CD4-positive, alpha-beta T cell treated with Interferon alpha-2 for 1 hour (primary cell): ENCODE measurements at places on chromosomes 7 and 10.

DNA sequence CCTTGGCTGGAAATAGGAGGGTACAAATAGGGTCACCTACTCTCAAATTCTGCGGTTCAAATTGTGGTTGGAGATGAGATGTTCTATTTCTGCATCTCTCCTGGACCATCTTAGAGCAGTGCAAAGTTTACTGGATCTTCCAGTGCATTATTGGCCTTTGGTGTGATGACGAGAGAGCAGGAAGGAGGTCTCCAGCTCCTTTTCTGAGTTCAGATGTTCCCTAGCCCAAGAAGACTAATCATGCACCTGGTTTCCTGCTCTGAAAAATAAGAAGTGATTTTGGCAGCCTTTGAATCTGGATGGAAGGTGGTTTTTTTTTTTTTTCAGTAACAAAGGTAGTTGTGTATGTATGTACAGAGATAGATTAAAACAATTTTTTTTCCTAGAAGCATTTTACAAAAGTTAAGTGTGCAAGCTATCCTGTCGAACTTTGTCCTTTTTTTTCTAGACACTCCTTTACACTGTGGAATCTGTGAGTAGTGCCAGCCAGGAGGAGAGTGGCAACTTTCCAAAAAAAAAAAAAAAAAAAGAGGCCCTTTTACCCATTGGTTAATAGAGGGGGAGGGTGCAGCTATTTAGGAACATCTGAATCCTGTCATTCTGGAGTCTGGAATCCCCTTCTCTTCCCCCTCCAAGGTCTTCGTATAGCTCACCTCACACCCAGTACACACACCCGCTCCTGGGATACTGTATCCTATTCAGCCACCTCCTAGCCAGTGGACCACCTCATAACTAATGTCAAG lies 26.3 kb downstream of the PAPSS2 start:
- DNase-seq = no peak

DNA sequence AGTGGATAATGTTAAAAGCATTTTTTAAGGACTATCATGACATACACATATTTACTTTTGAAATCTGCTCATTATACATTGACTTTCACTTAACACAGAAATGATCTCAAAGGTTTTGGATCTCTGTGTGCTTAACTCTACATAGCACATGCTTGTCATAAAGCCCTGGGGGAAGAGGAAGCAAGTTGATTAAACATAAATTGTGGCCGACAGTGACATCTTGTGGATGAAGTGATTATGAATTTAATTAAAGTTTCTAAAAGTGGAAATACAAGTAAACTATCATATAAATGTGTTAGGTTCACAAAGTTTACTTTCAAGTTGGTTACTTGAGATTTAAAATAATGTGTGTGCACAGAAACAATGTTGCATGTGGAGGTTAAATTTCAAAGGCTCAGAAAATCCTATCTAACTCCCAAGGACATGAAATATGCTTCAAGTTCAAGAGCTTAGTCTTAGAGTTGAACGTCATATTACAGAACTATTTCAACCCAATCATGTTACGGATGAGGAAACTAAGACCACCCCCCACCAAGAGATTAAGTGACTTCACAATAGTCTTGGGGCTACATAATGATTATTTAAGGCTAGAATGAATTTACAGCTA lies 1247.8 kb downstream of the GATA3 start:
- DNase-seq = peak; percentile 60

DNA sequence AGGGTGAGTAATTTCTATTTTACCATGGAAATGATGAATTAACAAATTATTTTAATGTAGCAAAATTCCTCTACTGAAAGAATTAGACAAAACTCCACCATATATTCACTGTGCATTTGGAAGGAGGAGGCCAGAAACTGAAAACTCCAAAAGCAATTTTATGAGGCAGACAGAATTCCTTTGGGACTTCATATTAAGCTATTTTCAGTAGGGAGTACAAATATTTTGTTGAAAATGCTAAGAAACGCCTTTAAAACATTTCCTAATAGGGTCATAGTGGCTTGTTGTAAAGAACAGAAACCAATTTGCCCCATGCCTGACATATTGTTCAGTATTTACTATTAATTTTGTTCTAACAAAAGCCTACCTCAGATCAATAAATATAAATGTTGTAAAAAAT lies 117.8 kb downstream of the TES start:
- no peak for DNase-seq

DNA sequence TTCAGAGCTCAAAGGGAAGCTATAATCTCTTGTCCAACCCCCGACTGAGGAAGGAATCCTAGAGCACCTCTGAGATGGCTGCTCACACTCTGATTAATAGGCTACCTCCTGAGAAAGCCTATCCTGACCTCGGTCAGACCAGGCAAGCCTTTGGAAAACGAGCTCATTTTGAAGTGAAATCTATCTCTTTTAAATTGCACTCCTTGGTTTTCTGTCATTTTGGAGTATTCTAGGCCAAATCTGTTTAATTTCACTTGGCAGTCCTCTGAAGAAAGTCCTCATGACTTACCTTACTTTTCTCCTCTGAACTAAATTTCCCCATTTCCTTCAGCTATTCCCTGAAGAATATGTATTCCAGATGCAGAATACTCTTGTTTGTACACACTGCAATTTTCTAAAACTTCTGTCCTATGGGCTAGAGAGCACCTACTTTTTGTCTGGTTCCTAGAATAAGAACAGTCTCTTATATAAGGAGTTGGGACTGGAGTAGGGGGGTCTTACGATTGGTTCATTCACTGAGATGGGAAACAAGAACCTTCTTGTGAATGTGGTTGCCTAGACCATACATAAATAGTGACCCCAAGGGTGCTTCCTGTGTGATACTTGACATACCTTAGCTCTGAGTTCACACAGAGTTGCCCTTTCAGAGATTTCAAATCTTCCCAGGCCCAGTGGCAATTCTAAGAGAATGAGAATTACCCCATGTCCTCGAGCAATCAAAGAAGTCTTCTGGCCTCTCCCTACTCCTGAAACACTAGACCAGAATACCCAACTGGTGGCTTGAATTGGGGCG lies 31.9 kb upstream of the HPS1 start:
- no peak for DNase-seq

- DNase-seq = no peak
These were observed 40.7 kb upstream of the GJD4 start for GRCh38 chr10:35564341-35564968.

DNA sequence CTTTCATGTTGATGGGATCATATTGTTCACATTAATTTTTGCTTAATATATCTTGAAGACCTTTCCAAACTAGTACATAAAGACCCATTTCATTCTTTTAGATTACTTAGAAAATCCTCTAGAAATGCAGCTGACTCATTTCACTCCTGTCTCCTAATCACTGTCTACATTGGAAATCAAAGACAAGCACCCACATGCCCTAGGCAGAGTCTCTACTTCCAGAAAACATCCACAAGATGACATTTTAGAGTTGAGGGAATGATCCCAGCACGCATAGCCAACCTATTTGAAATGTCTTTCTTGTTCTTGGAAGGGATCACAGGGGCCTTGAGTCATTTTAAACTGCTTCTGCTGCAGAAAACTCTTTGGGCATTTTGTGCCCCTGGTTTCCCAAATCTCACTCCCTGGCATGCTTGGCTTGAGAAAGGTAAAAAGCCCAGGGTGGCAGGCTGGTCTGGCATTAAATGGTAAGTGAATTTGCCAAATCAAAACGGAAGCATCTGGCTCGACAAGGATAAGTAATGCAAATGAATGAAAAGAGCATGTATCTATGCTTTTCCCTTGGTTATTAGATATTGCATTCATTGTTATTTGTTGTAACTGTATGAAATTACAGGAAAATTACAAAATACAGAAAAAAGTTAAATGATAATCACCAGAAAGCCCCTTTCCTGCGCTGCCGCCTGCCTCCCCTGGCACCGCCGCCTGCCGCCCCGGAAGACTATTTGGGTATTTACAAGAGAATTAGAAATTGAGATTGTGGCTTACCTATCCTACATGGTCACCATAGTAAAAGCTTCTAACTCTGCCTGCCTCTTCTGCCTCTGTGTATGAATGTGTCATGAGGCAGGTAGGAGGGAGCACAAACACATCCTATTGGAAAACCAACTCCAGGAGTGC lies 225.3 kb downstream of the PTEN start:
- DNase-seq = no peak

DNA sequence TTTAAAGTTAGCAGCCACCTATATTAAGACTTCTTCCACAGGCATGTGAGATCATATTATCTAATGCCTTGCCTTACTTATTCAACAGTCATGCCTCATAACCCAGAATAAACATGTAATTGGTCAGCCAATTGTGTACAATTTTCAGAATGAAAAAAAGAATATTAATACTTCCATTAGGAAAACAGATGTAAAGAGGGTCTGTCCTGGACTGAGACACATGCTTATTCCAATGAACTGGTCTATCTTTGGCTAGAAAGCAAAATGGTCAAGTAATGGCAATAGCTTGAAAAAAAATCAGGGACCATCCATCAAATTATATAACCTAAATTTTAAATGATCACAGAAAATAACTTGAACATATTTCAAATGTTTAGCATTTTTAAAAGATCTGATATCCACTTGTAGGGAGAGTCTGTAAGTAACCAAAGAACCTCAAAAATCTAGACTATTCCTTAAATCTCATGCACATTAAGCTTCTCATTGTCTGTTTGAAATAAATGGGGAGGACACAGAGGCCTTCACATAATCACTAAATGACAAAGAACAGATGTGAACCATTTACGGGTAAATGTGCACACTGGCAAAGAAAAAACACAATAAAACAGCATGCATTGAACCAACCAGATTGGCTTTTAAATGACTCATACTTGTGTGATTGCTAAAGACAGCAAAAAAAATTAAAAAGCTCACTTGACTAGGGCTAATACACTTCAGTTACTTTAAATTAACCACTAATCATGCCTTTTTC lies 568.8 kb upstream of the PCDH15 start:
- no peak for DNase-seq

GRCh38 chr10:88092973-88093372 lies 229.5 kb downstream of the PTEN start:
- no peak for DNase-seq

GRCh38 chr7:156487811-156488533 lies 152.6 kb upstream of the RNF32 start:
- DNase-seq = no peak

DNA sequence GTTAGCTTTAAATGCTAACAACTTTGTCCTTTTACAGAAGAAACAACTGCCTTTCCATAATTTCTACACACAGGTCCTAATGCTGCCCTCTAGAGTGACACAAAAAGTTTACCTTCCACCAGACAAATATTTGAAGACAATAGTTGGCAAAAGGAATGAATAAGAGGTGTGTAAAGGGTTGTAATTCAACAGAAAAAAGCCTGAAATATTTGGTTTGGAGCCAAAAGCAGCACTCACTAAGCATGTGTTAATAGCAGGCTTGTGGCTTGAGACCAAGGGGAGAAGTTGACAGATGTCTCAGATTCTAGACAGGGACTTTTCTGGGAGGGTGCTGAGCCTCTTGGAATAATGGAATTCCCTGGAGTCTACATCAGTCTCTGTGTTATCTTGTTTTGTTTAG lies 156.2 kb upstream of the GALNT17 start:
- no peak for DNase-seq

GRCh38 chr7:105487579-105488571 lies 34.2 kb downstream of the PUS7 start:
- DNase-seq = peak; percentile 44

DNA sequence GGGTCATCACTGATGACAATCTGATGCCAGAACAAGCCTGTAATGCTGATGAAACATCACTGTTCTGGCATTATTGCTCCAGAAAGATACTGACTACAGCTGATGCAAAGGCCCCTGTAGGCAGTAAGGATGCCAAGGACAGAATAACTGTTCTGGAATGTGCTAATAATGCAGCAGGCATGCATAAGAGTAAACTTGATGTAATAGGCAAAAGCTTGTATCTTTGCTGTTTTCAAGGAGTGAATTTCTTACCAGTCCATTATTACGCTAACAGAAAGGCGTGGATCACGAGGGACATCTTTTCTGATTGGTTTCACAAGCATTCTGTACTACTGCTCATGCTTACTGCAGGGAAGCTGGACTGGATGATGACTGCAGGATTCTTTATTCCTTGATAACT lies 18.7 kb downstream of the LCOR start:
- no peak for DNase-seq

- DNase-seq = no peak
These were observed 445.6 kb downstream of the GFRA1 start for GRCh38 chr10:115827231-115828009.

GRCh38 chr7:2437537-2438148 lies 34.2 kb downstream of the CHST12 start:
- no peak for DNase-seq

DNA sequence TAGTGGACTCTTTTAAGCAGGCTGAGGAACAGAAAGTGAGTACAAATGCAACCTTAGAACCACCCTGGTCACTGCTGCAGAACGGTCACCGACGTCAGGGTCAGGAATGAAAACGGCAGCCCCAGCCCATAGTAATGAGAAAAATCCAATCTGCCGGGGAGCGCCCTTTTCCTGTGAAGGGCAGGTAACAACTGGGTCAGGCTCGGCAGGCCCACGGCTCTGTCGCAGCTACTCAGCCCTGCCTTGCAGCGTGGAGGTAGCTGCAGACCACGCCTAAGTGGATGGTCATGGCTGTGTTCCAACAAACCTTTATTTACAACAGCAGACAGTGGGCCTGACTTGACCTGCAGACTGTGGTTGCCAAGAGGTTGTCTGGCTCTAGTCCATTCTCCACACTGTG lies 563.2 kb downstream of the DNAJB6 start:
- no peak for DNase-seq
